ENCODE measurements at places on chromosomes 7 and 10. TPM values are rescaled to one million over a fixed set of nuclear protein-coding genes. Genes with fewer than 3 reads are reported as not detected.

- DNase-seq = no peak
These were observed 71.4 kb downstream of the KCNMA1 start for GRCh38 chr10:77566236-77566635.

- DNase-seq = no peak
These were observed 474.1 kb upstream of the AKR1E2 start for GRCh38 chr10:4351723-4352413.

The FGFR2 gene
- polyA plus RNA-seq = 11.4 TPM

The GRID1 gene
- polyA plus RNA-seq = not detected

The AGBL3 gene
- 0.23 TPM for polyA plus RNA-seq

The NHLRC2 gene
- 2.5 TPM for polyA plus RNA-seq
